HFFc6 (cell line): ENCODE measurements at places on chromosomes 6 and 20.

GRCh38 chr6:30750379-30750668 is 6.0 kb upstream of the IER3 start:
- no peak for DNase-seq

DNA sequence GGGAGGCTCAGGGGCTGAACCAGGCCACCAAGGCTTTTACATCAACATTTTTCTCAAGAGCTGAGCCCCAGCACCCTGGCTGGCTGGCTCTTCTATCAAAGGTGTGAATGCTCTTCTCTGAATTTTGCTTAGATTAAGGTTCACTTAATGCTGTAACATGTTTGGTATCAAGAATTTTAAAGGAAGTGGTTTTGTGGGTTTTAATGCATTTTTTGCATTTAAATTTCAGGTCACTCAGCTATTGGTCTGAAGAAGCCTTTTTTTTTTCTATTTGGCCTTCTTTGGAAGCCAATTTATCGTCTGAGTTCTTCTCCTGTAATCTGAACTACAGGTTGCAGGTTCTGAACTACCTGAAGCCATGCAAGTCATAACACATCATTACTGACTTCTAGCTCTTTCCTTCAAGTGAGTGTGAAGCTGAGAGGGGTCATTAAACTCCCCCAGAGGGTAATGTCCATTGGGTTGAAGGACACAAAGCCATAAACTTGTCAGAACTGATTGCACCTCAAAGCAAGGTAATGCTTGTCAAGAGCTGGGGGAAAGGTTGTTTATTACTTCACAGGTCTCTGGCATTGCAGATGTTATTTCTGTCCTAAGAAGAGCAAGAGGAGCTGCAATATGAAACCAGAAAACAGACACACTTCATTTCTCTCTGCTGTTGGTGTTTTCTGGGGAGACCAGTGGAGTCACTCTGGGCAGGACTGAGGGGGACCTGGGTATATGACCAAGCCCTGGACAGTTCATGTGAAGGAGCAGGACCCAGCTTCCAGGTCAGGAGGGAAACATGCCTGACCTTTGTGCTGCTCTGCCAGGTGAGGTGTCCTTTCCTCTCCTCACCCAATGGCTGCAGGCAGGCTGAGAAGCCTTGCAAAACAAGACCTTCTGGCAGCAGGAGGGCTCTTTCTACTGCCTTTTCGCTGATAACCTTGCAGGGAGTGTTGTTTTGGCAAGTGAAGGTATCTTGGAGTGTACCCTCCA is 26.1 kb upstream of the NEDD9 start:
- no peak for DNase-seq

- no peak for DNase-seq
Measured at GRCh38 chr6:144867761-144868160, 582.6 kb downstream of the UTRN start.

DNA sequence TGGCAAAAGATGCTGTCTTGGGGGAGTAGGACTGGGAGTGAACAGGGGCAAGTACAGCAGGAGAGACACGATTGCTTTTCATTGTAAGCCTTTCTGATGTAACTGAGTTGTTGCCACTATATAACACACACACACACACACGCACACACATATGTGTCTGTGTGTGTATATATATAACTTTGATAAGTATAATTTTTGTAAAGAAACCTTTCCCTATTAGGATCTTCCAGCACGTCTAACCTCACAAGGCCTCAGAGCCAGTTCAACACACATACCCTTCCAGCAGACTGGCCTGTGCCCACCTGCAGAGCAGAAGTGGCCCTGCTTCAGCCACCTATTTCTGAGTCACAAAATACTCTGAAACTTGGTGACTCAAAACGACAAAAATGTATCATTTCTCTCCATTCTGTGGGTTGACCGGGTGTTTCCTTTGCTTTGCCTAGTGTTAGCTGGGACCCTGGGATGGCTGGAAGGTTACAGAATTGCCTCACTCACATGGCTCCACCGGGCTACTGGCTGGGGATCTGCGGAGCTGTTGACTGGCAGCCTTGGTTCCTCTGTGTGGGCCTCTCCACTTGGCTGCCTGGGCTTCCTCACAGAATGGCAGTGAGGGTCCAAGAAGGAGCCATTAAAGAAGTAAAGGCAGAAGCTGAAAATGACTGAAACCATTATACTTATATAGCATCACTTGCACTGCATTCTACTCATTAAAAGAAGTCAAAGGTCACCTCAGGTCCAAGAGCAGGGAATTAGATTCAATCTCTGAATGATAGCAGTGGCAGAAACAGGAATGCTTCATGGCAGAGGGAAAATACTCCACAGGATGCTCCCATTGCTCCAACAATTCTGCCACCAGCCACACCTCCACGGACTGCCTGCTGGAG is 126.4 kb downstream of the BANF2 start:
- DNase-seq, result no peak

DNA sequence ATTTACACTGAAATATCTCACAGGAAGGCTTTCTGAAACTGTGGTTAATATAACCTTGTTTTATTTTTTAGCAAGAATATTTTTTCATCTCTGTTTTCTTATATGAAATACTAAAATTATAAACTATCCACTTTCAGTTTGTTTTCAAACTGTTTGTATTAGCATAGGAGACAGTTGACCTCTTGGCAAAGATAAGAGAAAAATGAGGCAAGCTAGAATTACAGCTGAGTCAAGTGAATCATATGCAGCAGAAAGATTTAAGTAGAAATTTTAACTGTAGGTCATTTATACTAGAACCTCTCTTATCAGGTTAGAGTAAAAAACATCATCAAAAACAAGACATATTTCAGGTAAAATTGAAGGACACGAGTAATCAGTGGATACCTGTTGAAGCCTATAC is 792.6 kb downstream of the PHF3 start:
- DNase-seq, result no peak

DNA sequence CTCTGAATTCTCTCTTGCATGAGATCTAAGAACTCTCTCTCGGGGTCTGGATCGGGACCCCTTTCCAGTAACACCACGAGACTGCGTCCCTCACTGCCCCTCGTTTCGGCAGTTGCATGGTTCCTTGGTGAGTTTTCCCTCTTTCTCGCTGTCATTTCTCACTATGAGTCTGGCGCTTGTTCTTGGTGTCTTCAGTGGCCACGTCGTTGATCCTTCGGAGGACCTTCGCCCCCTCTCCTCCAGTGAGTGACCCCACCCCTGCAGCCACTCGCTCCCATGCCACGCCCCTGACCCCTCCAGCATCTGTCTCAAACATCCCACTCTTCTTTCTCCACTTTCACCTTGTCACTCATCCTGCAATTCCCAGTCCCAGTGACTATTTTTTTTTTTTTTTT is 23.0 kb downstream of the SYNJ2 start:
- DNase-seq, result no peak
